ENCODE measurements at places on chromosomes 1 and 21.

DNA sequence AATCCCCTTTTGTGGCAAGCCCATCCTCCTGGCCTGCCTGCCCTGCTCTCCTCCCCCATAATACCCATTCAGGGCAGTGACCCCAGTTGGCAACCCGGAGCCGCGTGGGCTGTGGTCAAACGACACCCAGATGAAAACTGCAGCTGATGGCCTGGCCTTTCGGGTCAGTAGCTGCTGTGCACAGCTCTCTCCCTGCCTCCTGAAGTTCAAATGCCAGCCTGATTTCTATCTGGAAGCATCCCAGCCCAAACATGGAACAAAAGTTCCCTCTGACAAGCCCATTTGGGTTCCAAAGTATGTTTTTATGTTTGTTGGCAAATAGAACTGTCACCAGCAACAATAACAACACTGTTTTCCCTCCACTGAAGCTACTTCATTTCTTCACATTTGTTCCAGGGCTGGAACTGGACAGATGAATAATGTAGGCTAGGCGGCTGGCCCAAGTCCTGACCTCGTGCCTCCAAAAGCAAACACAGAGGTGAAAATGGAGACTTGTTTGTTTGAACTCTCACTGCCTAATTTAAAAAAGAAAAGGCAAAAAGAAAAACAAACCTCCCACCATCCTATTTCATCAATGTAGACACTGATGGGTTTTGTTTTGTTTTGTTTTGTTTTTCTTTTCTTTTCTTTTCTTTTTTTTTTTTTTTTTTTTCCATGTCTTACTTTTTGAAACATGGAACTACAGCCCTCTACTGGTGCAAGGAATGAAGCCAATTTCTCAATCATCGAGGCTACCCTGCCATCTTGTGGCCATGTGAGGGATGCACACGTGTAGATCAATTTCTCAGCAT lies 179.0 kb downstream of the ADSS2 start:
- peak; percentile 81 for DNase-seq

GRCh38 chr21:38220270-38220737 lies 36.5 kb upstream of the KCNJ15 start:
- no peak for DNase-seq

- DNase-seq, result no peak
Observed at GRCh38 chr1:28928314-28928941, 14.1 kb downstream of the EPB41 start.

DNA sequence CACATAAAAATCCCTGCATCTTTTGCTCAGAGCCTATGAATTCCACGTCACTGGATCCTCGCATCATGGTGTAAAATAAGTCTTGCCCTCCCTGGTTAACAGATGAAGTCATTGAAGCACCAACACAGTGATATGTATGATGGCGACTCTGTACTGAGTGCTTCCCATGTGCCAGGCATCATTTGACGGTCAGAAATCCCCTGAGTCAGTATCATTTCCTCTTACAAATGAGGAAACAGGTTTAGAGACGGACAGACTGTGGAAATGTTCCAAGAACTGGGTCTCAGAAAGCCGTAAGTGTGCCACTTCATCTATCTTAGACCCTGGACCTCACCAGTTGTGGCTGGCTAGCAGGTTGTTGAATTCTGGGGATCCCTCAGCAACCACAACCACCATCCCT lies 5.1 kb upstream of the OLFML2B start:
- no peak for DNase-seq

- DNase-seq, result no peak
Observed at GRCh38 chr1:31749785-31750735, 14.1 kb downstream of the ADGRB2 start.

GRCh38 chr21:29064850-29065481 lies 8.5 kb downstream of the CCT8 start:
- DNase-seq, result no peak

- no peak for DNase-seq
Observed at GRCh38 chr1:65722461-65722860, 70.2 kb upstream of the PDE4B start.

DNA sequence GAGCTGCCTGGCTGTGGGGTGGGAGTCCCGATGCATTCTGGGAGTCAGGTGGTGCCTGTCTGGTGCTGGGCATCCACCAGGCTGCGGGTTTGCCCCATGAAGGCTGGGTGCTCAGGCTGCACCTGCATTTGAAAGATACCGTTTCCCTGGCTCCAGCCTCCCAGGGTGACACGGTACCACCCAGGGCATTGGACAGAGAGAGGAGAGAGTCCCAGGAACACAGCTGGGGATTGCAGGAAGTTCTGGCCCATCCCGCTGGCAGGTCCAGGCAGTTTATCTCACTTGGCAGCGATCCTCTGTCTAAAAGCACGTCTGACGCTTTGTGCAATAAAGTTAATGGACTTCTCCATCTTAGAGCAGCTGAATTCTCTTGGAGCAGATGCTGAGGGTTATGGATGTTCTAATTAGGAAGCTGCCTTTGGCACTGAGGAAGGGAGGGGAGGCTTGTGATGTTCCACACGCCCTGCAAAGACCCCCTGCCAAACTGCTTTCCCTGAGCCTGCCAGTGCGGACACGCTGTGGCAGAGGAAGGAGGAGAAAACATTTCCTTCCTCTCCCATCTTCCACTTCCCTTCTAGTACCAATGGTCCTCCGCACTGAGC lies 246.9 kb downstream of the GRIK3 start:
- no peak for DNase-seq

- DNase-seq, result no peak
Observed at GRCh38 chr1:23617084-23617521, 57.8 kb upstream of the ID3 start.

GRCh38 chr1:212542761-212543187 lies 65.8 kb upstream of the ATF3 start:
- DNase-seq, result no peak

GRCh38 chr1:97632776-97633175 lies 288.1 kb downstream of the DPYD start:
- no peak for DNase-seq

GRCh38 chr1:161492827-161493226 lies 12.4 kb upstream of the FCGR2A start:
- no peak for DNase-seq

GRCh38 chr1:110783292-110783918 lies 89.5 kb upstream of the CD53 start:
- DNase-seq, result peak; percentile 48

DNA sequence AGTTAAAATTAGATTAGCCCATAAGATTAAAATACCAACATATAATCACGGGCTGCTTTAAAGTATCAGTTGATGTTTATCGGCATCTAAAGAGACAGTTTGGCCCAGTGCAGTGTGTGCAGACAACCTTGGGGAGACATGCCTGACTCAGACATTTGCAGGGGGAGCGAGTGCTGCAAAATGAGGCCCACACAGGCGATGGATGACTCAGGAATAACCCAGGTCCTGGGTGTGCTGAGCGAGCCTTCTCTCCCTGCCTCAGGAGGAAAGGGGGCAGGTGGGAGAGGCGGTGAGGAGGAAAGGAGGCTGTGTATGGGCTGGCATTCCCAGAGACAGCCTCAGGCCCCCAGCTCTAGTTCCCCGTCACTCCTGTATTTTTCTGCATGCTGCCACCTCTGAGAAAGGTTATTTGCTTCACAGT lies 9.0 kb downstream of the SLC9A1 start:
- no peak for DNase-seq

DNA sequence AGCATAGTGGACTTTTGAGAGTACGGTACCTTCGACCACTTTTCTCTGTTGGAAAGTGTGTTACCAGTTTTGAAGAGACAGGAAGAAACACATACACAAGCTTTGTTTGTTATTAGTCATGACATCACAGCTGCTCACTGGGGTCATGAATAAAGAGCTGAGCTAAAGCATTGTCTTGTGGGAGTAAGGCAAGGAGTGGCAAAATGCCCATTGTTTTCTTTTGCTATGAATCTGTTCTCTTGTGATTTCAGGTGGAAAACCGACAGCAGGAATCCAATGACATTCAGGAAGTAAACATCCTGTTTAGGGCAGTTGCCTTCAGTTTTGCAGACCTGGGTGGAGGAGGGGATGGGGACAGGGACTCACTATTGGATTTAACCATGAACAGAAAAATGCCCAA lies 66.2 kb downstream of the RGL1 start:
- DNase-seq, result peak; percentile 12

DNA sequence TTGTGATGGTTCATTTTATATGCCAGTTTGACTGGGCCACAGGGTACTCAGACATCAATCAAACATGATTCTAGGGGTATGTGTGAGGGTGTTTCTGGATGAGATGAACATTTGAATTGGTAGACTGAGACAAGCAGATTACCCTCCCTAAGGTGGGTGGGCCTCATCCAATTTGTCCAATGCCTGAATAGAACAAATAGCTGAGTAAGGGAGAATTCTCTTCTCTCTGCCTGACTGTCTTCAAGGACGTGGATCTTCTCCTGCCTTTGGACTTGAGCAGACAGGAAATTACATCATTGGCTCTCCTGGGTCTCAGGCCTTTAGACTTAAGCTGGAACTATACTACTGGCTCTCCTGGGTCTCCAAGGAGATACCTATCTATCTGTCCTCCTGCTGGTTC lies 64.4 kb downstream of the SUSD4 start:
- DNase-seq, result no peak

DNA sequence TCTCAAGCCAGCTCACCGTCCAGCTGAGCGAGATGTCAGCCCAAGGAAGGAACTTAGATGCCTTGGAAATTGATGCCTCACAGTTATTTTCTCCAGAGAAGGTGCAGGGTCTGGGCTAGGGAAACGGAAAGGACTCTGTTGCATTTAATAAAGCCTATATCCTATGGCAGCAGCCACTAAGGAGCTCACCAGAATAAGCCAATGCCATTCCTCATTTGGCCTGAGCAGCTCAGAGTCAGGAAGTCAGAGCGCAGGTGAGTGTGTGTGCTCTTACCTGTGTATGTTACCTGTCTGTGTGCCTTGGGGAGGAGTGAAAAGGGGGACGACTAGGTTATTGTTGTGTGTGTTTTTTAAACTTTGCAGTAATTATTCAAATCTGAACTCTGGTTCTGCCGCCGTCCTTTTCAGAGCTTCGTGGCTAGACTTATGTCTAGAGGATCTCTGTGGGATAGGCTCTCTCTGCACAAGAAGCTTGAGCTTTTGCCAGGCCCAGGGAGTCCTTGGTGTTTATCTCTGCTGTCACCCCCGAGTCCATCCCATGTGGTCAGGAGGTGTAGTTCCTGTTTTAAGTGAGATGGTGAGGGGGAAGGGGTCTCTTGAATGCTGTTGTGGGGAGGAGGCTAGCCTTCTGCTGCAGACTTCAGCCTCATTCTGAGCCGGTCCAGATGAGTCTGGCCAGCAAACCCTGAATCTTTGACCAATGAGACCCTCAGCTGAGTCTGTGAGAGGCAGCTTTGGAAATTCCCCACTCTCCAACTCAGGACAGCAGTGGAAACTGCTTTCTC lies 2.4 kb downstream of the TMCC2 start:
- DNase-seq, result no peak

GRCh38 chr1:192984080-192984479 lies 75.1 kb downstream of the UCHL5 start:
- DNase-seq, result no peak

GRCh38 chr1:6937048-6937447 lies 151.8 kb downstream of the CAMTA1 start:
- DNase-seq, result no peak

DNA sequence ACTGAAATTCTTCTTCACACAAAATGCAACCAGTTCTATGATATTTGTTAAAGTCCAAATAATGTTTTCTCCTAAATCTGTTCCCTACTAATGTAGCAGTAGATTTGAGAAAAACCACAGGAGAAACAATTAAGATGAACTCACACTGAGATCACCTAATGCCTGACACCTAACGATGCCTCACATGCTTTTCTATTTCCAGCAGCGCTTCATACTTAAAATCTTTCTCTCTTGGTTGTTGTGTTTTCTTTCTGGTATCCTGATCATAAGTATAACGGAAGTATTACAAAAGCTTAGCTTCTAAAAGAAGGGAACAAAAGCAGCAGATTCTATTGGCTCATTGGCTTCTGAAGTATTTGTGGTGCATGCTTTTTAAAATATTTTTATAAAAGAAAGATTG lies 267.2 kb upstream of the SGIP1 start:
- DNase-seq, result no peak

GRCh38 chr21:41819236-41819855 lies 52.5 kb upstream of the RIPK4 start:
- no peak for DNase-seq

GRCh38 chr21:27058673-27059605 lies 92.1 kb upstream of the ADAMTS5 start:
- DNase-seq, result no peak

DNA sequence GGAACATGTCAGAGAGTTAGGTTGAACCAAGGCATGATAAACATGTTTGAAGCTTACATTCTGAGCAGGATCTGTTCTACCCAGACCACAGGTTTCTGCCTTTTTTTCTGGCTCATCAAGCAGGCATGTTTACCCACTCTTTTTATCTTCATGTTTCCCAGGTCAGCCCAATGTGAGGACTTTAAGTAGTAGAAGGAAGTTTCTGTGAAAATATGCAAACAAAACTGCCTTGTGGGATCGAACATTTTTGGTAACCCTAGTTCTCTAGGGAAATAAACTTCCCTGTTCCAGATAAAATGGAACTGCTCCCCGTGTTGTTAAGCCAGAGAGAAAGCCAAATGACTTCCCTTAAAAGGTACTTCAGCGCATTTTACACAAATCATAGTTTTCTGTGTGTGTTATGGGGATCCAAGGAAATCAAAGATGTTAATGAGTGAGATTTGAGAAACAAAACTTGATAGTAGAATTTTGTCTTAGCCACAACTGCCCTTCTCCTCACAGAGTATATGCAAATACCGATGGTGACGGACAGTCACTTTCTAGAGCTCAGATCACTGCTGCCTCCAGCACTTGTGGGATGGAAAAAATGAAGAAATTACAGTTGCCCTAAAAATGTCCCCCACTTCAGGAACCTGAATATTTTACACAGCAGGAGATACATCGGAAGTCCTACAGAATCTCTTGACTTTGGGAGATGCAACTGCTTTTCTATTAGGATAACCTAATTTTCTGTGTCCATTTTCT lies 765 bp upstream of the HIPK1 start:
- DNase-seq, result no peak

DNA sequence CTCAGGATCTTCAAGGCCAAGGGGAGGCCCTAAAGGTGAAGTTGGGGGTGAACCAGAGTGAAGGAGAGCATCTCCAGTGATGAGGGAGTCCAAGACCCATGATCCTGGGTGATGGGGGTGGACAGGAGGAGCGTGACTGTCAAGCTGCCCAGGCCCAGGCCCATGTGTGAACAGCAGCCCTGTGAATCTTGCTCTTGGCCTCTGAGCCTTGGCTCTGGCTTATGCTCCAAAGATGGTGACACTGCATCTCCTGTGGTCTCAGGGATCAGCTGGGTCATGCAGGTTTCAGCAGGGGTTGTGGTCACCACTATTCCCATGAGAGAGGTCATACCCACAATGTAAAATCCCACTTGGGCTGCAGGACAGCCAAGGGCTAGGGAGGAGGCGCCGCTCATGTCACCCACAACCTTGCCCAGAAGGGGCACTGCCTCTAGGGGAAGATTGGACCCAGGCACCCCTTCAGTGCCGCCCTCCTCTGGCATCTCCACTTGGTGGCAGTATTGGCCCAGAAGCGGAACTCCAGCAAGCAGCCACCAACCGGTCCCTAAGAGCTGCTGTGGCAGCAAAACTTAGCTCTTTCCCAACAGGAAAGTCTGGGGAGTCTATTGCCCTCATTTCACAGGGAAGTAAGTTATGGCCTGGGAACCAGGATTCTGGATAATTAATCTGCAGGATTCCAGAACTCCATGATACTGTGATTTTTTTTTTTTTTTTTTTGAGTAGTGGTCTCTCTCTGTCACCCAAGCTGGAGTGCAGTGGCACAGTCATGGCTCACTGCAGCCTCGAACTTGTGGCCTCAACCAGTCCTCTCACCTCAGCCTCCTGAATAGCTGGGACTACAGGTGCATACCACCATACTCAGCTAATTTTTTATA lies 7.5 kb upstream of the WNT3A start:
- peak; percentile 71 for DNase-seq

GRCh38 chr1:196144588-196144987 lies 463.7 kb downstream of the KCNT2 start:
- no peak for DNase-seq

GRCh38 chr1:25695771-25696311 lies 79.2 kb downstream of the MAN1C1 start:
- DNase-seq, result no peak

Data from HCT116 (cell line).